DMS 273 treated with DMSO at 0.1 percent for 48 hours (cell line): ENCODE measurements at places on chromosomes 3 and 15.
A peak's percentile ranks its signal among the peaks of the same experiment; 100 is the strongest.

- no peak for DNase-seq
Observed at GRCh38 chr15:101489237-101489598, 289 bp downstream of the PCSK6 start.

DNA sequence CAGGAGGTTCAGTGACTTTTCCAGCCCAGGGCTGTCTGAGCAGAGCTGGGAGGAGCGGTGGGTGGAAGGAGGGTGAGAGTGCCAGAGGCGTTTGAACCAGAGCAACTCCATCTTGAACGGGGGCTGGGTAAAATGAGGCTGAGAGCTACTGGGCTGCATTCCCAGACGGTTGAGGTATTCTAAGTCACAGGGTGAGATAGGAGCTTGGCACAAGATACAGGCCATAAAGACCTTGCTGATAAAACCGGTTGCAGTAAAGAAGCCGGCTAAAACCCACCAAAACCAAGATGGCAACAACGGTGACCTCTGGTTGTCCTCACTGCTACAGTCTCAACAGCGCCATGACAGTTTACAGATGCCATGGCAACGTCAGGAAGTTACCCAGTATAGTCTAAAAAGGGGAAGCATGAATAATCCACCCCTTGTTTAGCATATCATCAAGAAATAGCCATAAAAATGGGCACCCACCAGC, 60.2 kb downstream of the ABTB1 start:
- no peak for DNase-seq

GRCh38 chr3:145522179-145522578, 638.8 kb downstream of the PLOD2 start:
- DNase-seq, result no peak

- no peak for DNase-seq
Observed at GRCh38 chr15:46471096-46471495, 836.3 kb downstream of the SQOR start.

GRCh38 chr15:35173444-35174118, 88.5 kb upstream of the NANOGP8 start:
- no peak for DNase-seq

GRCh38 chr3:107193116-107193515, 184.1 kb upstream of the CCDC54 start:
- DNase-seq, result no peak

DNA sequence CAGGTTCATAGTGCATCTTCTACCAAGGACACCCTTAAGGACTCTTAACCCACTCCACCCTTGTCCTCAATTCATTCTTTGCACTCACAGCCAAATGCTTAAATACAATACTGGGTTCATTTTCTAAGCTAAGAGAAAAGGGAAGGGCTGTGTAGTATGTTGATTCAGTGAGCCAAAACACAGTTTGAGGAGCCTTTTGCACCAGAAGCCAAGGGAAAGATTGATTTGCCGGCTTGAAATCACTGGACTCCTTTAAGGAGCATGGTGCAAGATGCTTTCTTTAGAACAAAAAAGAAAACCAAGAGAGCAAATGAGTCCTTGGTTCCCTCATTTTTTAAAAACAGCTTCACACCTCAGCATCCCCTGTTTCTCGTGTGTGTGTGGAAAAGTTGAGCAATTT, 47.8 kb downstream of the BOC start:
- no peak for DNase-seq

GRCh38 chr15:92521624-92522008, 127.9 kb downstream of the ST8SIA2 start:
- peak; percentile 51 for DNase-seq

DNA sequence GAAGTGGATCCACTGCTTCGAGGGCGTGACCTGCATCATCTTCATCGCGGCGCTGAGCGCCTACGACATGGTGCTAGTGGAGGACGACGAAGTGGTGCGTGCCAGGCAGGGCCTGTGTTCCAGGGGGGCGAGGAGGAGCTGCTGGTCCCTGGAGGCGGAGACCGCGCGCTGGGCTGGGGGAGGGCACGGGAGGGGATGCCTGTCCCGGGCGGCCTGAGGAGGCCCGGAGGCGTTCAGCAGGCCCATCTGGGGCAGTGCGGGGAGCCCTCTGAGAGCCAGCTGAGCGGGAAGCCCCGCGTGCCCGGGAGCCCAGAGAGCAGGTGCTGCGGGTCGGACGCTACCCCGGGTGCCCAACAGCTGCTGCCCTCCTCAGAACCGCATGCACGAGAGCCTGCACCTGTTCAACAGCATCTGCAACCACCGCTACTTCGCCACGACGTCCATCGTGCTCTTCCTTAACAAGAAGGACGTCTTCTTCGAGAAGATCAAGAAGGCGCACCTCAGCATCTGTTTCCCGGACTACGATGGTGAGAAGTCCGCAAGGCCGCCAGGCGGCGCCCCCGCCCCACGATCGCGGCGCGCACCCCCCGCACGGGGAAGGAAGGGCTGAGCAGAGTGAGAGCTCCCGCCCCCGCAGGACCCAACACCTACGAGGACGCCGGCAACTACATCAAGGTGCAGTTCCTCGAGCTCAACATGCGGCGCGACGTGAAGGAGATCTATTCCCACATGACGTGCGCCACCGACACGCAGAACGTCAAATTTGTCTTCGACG, 2.9 kb downstream of the GNAT1 start:
- DNase-seq, result no peak

- no peak for DNase-seq
Observed at GRCh38 chr3:143410259-143410658, 290.7 kb downstream of the CHST2 start.

DNA sequence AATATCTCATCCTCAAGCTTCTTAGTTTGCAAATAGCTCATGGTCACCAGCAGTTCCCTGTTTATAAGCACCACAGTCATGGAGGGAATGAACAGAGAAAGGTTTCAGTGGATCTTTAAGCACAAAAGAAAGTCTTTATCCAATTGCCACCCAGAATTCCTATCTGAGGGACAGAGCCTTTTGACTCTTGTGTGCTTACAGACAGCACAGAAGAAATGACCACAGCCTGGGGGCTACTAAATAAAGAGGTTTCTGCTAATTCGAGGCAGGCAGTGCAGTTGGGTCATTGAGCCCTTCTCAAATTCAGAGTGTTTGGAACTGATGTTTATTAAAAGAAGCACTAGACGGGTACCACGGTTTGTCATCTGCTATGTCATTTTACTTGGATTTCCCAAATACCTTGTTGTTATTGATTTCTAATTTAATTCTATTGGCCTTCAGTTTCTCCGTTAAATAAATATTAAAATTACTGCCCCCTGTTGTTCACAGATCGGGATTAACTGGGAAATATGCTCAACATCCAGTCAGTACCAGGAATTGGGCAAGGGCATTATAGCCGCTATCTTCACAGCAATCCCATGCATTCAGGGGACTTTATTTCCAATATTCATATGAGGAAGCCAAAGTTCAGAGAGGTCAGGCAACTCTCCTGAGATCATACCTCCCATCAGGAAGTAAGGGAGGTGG, 3.6 kb downstream of the PRICKLE2 start:
- DNase-seq, result no peak

GRCh38 chr3:47405820-47406761, 25.3 kb downstream of the PTPN23 start:
- DNase-seq, result no peak

DNA sequence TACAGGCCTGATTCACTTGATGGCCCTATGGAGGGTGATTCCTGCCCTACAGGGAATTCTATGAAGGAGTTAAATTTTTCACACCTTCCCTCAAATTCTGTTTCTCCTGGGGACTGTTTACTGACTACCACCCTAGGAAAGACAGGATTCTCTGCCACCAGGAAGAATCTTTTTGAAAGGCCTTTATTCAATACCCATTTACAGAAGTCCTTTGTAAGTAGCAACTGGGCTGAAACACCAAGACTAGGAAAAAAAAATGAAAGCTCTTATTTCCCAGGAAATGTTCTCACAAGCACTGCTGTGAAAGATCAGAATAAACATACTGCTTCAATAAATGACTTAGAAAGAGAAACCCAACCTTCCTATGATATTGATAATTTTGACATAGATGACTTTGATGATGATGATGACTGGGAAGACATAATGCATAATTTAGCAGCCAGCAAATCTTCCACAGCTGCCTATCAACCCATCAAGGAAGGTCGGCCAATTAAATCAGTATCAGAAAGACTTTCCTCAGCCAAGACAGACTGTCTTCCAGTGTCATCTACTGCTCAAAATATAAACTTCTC, 43.6 kb downstream of the BLM start:
- no peak for DNase-seq

DNA sequence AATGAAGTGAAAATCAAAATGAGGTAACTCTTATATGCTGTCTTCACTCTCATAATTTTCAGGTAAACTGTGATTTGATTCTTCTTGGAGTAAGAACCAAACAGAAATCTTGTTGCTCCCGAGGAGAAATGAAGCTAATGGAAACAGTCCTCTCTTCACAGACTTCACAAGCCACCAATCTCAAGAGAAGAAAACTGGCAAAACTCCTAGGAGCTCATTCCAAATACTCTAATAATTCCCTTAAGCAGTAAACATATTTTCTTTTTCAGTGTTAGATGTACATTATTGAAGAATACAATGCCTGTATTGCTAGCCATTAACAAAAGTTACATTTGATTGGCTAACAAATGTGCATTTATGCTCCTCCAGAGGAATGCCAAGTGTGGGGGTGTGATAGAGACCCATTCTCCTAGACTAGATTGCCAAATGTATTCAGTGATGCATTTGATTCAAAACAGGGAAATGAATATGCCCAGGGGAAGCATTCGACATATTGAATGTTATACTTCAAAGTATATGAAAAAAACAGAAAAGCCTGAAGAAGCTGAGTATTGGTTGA, 11.8 kb upstream of the RIOX2 start:
- DNase-seq, result no peak

DNA sequence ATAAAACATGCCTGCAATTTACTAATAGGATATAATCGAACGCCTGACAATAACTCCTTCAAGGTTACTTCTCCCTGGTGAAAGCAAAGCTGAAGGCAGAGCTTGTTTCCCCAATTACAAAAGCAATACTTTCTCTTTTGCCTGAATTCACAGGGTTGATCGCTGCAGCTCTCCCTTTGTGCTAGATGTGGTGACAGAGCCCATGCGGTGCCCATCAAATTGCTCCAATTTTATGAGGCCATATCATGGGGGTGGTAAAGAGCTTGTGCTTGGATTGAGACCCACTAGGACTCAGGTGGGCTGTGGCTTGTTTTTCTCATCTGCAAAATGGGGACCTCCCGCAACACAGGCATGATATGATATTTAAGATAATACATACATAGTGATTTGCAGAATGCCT, 143.4 kb downstream of the GREM1 start:
- no peak for DNase-seq

DNA sequence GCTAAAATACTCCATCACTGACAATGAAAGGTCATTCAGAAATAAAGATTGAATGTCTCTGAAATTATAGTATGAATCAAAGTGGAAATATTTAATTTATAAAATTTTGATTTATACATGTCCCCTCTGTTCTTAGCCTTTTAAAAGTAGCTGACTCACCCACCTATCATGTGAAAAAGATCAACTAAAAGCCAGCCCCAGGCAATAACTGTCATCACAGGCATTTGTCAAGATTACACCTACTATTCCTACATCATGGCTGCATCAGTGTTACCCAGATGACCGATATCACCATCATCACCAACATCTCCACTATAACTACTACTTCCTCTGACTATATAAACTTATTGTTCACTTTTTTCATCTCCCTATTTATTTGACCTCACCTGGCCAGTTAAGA, 14.3 kb upstream of the PIK3R4 start:
- no peak for DNase-seq

DNA sequence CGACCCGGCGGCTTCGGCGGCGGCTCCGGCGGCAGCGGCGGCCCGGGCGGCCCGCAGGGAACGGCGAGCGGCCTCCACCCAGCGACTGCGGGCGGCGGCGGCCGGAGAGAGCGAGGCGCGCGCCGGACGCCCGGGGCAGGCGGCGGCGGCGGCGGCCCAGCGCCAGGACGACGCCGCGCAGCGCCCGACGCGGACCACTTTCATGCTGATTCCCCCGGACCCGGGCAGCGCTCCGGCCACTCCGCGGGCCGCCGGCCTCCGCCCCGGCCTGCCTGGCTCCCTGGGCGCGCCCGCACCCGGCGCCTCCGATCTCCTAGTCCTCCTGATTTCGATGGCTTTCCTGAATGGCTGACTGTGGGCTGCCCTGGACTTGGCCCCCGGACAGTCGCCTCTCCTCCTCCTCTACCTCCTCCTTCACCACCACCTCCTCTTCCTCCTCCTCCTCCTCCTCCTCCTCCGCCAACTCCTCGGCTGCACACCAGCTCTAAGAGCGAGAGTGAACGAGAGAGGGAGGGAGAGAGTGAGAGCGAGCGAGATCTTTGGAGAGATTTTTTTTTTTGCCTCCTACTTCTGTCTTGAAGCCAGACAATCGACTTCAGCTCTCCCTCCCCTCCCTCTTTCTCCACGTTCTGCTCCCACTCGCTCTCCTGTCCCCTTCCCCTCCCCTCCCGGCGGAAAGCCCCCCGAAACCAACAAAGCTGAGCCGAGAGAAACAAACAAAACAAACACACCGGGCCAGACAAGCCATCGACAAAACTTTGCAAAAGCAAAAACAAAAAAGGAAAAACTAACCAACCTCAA, 844 bp downstream of the NR2F2 start:
- no peak for DNase-seq
